Stimulated activated CD8-positive, alpha-beta memory T cell treated with anti-CD3 and anti-CD28 coated beads, Interleukin-7, amount 100 ng/mL, for 1 hour (primary cell): ENCODE measurements at places on chromosomes 12 and 14.

GRCh38 chr14:71267007-71267513 is 359.8 kb downstream of the PCNX1 start:
- no peak for DNase-seq

DNA sequence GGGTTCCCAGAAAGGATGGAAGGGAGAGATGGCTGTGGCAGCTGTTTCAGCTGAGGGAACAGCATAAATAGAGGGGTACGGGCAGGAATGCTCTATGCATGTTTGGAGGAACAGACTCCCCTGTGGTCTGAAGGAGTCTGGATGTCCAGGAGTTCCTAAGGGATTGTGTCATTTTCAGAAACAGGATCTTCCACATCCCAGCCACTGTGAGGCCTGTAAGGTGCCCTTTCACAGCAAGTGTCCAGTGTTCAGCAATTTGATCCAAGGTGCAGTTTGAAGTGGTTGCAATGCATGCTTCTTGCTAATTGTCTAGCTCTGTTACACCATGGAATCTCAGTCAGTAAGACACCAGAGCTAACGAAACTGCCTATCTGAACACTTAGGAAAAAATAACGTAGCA is 46.7 kb upstream of the TCL1A start:
- no peak for DNase-seq

DNA sequence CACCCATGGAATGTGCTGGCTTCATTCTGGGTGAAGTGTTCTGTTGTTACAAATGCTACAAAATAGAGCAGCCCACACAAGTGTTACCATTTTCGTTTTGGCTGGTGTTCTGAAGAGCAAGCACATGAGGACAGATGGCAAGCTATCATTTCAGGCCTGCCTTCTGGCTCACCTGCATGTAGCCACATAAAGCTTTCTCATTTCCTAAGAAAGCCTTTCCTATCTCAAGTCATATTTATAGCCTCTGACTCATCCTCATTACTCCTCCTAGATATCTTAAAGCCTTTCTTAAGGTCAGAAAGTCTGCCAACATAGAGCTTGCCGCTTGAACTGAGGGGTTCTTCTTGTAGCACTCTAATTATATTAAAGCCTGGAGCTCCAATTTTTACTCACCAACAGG is 89.0 kb downstream of the PTPRR start:
- no peak for DNase-seq

- no peak for DNase-seq
Observed at GRCh38 chr12:70399311-70399710, 33.2 kb downstream of the KCNMB4 start.

GRCh38 chr14:94113490-94113889 is 3.0 kb downstream of the IFI27 start:
- no peak for DNase-seq
